ENCODE measurements at places on chromosomes 1 and 21.

DNA sequence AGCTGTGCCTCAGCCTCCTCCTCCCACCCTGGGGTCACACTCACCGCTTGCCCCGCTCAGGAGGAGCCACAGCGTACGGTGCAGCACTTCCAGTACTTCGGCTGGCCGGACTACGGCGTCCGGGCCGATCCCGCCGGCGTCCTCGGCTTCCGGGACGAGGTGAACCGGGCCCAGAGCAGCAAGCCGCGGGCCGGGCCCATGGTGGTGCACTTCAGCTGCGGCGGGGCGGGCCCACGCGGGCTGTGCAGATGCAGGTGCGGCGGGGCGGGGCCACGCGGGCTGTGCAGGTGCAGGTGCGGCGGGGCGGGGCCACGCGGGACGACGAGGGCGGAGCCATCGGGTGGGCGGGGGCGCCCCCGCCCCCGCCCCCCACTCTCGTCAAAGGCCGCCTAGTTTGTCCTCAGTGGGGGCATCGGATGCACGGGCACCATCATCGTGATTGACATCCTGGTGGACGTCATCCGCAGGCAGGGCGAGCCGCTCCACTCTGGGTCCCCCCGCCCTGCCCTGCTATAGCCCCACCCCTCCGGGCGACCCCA lies 5.5 kb downstream of the RNF223 start:
- peak; percentile 71 for DNase-seq

- no peak for DNase-seq
Measured at GRCh38 chr1:240644732-240645131, 32.8 kb upstream of the GREM2 start.

DNA sequence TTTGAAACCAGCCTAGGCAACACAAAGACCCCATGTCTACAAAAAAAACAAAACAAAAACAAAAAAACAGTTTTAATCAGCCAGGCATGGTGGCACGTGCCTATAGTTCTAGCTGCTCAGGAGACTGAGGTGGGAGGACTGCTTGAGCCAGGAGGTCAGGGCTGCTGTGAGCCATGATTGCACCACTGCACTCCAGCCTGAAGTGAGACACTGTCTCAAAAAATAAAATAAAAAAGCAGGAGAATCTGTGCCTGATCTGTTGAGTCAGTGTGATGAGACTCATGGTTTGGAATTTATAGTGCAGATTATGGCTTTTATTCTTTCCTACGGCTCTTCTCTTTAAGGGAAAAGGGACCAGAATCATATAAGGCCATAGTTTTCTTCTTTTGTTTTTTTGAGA lies 16.5 kb downstream of the TRIT1 start:
- DNase-seq = no peak

DNA sequence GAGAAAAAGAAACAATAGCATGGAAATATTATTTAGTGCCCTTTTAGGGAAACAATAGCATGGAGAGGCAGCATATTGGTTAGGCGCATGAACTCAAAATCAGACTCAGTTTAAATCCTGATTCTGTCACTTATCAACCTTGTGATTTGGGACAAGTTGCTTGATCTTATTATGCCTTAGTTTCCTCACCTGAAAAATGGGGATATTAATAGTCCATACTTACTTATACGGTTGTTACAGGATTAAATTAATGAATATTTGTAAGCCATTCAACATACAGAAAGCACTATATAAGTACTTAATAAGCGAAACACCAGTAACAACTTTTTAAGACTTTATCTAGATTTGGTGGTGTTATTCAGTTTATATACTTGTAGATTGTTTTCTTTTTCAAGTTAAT lies 1.2 kb downstream of the TSEN15 start:
- no peak for DNase-seq

- no peak for DNase-seq
Measured at GRCh38 chr1:94056996-94057395, 64.0 kb downstream of the ABCA4 start.

- DNase-seq = no peak
Measured at GRCh38 chr1:225476538-225476988, 48.7 kb upstream of the LBR start.

- DNase-seq = peak; percentile 58
Measured at GRCh38 chr1:24391882-24392603, 21.5 kb downstream of the STPG1 start.

DNA sequence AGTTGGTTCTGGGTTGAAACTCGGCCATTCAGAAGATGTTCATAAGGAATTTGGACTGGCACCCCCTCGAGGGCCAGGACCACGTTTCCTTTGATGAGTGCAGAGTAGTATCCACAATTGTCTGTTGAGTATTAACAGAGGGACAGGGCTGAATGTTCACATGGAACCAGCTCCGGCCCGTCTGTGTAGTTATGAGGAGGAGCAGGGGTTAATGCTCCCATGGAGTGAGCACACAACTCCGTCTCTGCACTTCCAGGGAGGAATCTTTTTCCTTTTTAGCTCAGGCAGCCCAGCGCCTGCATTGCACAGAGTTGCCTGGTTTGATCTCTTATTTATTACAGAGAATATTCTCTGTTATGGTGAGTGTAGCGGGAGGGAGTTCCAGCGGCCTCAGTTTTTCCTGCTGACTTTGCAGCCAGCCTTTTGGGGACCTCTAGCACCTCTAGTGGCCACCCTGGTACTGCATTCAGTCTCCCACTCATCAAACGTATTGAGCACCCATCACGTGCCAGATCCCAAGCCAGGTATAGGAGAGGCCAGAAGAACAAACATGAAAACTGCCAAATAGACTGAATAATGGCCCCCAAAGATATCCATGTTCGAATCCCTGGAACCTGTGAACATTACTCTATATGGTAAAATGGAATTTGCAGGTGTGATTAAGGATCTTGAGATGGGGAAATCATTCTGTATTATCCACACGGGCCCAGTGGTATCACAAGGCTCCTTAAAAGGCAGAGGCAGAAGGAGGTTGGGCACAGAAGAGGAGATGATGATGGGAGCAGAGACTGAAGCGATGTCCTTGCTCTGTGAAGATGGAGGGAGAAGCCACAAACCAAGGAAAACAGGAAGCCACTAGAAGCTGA lies 167.7 kb upstream of the CSF3R start:
- DNase-seq = peak; percentile 56

GRCh38 chr1:84603941-84604830 lies 29.9 kb upstream of the CTBS start:
- DNase-seq = no peak

DNA sequence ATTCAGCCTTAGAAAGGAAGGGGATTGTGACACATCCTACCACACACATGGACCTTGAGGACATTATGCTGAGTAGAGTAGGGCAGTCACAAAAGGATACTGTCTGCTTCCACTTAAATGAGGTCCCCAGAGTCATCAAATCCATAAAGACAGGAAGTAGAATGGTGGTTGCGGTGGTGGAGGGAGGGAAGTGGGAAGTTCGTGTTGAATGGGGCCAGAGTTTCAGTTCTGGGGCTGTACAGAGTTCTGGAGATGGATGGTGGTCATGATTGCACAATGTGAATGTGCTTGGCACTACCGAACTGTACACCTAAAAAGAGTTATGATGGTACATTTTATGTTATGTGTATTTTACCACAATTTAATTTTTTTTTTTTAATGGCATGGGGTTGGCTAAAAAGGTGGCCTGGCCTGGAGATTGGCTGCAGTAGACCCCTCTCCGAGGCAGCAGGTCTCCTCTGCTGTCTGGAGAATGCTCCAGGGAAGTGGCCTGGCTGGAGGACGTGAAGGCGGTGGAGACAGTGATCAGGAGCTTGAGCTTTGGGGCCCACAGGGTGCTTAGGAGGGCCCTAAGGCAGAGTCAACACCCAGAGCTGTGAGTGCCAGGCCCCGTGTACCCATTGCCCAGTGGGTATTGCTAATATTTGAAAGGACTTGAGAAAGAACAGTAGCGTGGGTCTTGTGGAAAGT lies 30.4 kb downstream of the IFNGR2 start:
- no peak for DNase-seq

DNA sequence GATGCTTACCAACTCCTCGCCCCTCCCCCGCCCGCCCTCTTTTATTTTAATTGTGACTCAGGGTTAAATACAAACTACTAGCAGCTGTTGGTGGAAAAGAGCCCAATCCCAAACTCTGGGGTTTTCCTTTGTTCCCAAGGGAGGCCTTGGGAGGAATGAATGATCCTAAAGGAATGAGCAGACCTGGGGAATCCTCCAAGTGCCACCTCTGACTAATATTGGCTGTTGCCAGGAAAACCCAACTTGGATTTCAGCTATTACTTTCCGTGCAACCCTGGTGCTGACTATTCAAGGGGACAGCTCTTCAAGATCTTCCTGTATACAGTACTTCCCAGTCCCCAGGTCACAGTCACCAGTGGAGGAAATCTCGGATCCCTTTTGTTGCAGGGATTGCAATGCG lies 1.3 kb upstream of the S100A10 start:
- no peak for DNase-seq

DNA sequence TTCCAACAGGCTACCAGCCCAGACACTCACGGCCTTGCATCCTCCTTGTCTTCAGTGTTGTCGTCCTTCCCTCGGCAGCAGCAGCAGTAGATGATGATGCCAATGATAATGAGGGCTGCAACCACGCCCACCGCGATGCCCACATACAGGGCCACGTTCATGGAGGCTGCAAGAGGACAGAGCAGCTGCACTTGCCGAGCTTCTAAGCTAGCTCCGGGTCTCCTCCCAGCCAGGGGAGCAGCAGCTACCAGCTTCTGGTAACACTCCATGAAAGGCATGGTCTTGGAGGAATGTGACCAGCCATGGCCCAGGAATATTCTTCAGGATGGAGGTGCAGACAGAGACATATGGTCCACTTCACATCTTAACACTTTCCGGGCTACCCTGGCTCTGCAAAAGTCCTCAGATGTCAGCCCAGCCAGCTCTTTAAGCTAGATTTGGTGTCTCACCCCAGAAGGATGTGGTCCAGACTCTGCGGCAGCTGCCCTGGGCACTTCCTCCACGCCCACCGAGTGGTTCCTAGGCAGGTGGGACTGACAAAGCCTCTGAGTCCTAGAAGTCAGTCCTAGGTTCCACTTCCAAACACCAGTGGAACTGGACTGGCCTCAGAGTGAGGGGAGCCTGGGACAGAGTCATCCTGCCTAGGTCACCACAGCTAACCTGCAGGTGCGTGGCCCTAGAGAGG lies 35.1 kb downstream of the GPA33 start:
- no peak for DNase-seq

DNA sequence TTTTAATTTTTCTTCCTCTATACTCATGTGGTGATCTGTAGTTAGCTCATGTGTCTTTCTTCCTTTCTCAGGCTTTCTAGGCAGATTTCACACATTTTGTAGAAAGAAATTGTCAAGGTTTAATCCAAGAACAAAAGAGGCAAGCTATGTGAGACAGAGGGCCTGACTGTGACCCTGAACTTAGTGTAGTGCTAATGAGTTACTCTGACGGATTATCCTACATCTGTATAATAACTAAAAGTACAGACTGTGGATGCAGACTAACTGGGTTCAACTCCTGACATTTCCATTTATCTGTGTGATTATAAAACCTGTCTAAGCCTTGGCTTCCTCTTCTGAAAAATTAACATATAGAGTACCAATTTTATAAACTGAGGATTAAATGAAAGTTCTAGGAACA lies 40.7 kb downstream of the MIGA1 start:
- DNase-seq = no peak

GRCh38 chr1:209786146-209786545 lies 1.8 kb upstream of the C1orf74 start:
- no peak for DNase-seq

- no peak for DNase-seq
Measured at GRCh38 chr1:99644279-99645004, 1.5 kb upstream of the PALMD start.

- DNase-seq = no peak
Measured at GRCh38 chr1:234884701-234885100, 243.9 kb downstream of the TOMM20 start.

DNA sequence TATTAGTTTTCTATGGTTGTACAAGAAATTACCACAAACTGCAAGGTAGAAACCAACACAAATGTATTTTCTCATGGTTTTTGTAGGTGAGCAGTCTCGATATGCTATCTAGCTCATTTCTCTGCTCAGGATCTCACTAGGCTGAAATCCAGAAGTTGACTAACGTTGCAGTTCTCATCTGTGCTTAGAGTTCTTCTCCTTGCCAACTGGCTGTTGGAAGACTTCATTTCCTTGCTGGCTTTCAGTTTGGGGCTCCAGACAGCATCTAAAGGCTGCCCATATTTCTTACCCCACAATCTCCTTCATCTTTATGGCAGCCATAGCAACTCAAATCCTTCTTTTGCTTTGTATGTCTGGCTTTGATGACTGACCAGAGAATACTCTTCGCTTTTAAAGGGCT lies 362.6 kb upstream of the ADGRL4 start:
- no peak for DNase-seq

DNA sequence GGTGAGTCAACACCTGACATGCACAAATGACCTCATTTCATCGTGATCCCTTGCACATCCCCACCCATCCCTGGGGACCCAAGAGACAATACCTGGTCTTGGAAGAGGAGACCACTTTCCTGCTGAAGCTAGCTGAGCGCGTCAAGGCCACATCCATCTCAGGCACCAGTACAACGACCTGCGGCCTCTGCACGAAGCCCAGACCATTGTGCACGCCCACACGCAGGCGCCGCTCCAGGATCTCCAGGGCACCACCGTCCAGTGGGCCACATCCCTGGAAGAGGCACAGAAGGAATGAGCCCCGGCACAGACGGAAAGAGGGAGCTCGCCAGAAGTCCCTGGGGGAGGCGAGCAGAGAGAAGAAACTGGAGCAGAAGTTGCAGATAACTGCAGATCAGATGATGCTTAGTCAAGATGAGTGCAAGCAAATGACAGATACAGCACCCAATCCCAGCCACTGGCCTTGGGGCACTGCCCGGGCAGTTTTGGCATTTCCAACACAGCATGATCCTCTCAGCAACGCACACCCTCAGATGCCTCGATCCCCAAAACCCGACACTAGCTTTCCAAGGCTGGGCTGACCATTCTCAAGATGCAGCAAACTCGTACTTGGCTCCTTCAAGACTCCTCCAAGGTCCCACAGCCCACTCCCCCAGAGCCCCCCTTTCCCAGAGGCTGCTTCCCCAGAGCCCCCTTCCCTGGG lies 44.1 kb downstream of the NPHP4 start:
- no peak for DNase-seq

GRCh38 chr1:246193537-246193936 lies 313.5 kb downstream of the SMYD3 start:
- DNase-seq = no peak

DNA sequence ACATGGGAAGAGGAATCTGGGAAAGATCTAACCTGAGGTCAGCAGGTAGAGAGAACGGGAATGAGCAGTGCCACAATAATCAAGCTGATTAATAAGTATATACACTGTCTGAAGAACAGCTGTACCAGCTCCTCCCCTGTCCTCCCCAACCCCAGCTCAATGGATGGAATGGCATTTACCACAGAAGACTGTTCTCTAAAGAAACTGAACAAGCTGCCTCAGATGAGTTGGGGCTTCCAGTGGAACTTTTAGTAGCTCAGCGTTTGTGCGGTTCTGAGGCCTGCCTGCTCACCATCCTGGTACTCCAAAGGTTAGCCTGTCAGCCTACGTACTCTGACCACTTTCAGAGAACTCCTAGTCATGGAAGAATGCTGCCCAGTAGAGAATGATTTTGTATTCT lies 101.9 kb upstream of the LBR start:
- DNase-seq = no peak

- no peak for DNase-seq
Measured at GRCh38 chr1:89999628-90000027, 4.7 kb downstream of the ZNF326 start.

Measured in Caco-2 (cell line).